Stimulated activated CD8-positive, alpha-beta memory T cell treated with anti-CD3 and anti-CD28 coated beads, Interleukin-7, amount 100 ng/mL, for 24 hours (primary cell): ENCODE measurements at places on chromosomes 7 and 10.
A peak's percentile ranks its signal among the peaks of the same experiment; 100 is the strongest.

- DNase-seq = no peak
Observed at GRCh38 chr7:132428247-132428919, 147.9 kb downstream of the PLXNA4 start.

GRCh38 chr7:100832281-100832633 lies 4.9 kb upstream of the EPHB4 start:
- no peak for DNase-seq

- DNase-seq = no peak
Observed at GRCh38 chr10:78292982-78293865, 259.6 kb downstream of the RPS24 start.

GRCh38 chr7:132618271-132618955 lies 42.1 kb upstream of the PLXNA4 start:
- no peak for DNase-seq

- DNase-seq = peak; percentile 62
Observed at GRCh38 chr10:22436893-22437619, 91.8 kb downstream of the SPAG6 start.

DNA sequence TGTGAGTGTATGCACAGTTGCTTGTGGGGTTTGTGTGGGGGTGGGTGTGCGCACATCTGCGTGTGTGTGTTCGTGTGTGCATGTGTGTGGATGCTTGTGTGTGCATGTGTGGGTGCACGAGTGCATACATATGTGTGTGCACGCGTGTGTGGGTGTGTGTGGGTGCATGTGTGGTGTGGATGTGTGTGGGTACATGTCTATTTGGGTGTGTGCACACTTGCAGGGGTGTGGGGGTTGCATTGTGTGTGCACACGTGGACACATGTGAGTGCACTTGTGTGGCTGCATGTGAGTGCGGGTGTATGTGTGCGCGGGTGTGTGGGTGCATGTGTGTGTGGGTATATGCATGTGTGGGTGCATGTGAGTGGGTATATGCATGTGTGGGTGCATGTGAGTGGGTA lies 73.7 kb downstream of the NKX6-2 start:
- DNase-seq = no peak

DNA sequence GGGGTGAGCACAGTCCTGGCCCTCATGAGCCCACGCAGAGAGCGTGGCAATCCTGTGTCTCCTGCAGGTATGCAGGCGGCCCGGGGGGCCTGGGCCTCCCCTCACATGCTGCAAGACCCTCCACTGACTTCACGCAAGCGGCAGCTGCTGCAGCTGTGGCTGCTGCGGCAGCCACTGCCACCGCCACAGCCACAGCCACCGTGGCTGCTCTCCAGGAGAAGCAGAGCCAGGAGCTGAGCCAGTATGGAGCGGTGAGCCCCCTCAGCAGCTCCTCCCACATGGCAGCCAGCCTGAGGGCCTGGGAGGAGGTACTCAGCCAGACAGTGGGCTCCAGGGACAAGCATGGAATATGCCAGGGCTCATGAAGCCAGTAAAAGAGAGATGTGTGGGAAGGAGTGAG lies 8.7 kb downstream of the ZMIZ2 start:
- DNase-seq = no peak

GRCh38 chr7:106460792-106461254 lies 176.0 kb upstream of the NAMPT start:
- DNase-seq = no peak

- no peak for DNase-seq
Observed at GRCh38 chr7:22723181-22723601, 3.8 kb upstream of the IL6 start.
